ENCODE measurements at places on chromosomes 1 and 21. TPM values are rescaled to one million over a fixed set of nuclear protein-coding genes. Genes with fewer than 3 reads are reported as not detected.

AUNIP gene
- total RNA-seq, result 1.4 TPM

IL19 gene
- not detected for total RNA-seq

MAP1LC3C gene
- total RNA-seq, result 1.9 TPM

FCRL5 gene
- total RNA-seq, result 0.11 TPM

RPTN gene
- not detected for total RNA-seq

ARHGAP30 gene
- 2.9 TPM for total RNA-seq

KRTAP7-1 gene
- total RNA-seq, result not detected

AXDND1 gene
- total RNA-seq, result 1.7 TPM

CD2 gene
- 1.4 TPM for total RNA-seq
